GM12865 (cell line): ENCODE measurements at places on chromosomes 1 and 21.

- no peak for DNase-seq
Measured at GRCh38 chr21:23542097-23542496, 2065.2 kb downstream of the MRPL39 start.

DNA sequence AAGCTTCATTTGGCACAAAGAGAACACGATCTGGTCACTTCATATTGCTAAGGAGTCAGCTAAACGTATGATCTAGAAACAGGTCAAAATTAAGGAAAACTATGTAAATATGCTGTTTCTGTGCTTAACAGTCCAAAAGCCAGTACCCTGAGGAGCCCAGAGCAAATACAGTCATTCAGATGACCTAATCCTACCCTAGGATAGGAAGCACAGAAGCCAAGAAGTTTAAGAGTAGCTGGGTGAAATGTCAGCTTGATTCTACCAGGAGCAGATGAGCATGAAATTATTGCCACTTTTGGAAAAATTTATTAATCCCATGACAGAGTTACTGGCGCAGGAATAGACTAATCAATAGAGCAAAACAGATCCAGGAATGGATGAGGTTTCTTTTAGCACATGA lies 18.3 kb downstream of the SORT1 start:
- DNase-seq: no peak

GRCh38 chr1:191963286-191963685 lies 195.0 kb upstream of the RGS18 start:
- no peak for DNase-seq

- no peak for DNase-seq
Measured at GRCh38 chr1:154867841-154868605, 2.1 kb downstream of the KCNN3 start.

GRCh38 chr1:82795508-82796149 lies 994.9 kb downstream of the ADGRL2 start:
- no peak for DNase-seq

DNA sequence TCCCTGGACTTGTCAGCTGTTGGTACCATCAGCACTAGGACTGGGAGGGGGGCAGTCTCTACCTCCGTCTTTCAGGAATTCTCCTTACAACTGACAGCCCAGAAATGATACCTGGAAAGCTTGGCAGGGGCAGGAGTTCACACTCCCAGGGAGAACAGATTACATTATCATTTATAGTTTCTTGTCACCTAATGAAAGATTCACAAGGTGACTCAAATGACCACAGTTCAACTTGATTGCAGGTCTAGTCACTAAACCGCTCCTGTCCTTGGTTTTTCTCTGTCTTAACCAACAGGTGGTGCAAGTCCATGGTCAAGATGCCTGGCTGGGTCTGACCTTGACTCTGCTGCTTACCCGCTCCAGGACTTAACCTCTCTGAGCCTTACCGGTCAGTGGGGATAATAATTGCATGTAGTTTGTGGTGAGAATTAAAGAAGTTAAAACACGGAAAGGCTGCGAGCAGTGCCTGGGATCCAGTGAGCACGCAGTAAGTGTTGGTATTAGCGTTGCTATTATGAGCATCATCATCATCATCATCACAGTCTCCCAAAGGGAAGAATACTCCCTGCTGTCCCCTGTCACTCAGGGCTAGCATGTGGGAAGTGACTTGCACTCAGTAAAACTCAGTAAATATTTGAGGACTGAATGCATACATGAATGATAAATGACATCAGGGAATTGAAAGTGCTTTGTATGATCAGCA lies 125.3 kb upstream of the CD34 start:
- DNase-seq: peak; percentile 26

- DNase-seq: peak; percentile 62
Measured at GRCh38 chr1:3727042-3727824, 25.0 kb upstream of the CCDC27 start.

- DNase-seq: peak; percentile 65
Measured at GRCh38 chr1:198656500-198656932, 17.7 kb downstream of the PTPRC start.

- DNase-seq: no peak
Measured at GRCh38 chr1:6495540-6496364, 4.3 kb upstream of the PLEKHG5 start.

DNA sequence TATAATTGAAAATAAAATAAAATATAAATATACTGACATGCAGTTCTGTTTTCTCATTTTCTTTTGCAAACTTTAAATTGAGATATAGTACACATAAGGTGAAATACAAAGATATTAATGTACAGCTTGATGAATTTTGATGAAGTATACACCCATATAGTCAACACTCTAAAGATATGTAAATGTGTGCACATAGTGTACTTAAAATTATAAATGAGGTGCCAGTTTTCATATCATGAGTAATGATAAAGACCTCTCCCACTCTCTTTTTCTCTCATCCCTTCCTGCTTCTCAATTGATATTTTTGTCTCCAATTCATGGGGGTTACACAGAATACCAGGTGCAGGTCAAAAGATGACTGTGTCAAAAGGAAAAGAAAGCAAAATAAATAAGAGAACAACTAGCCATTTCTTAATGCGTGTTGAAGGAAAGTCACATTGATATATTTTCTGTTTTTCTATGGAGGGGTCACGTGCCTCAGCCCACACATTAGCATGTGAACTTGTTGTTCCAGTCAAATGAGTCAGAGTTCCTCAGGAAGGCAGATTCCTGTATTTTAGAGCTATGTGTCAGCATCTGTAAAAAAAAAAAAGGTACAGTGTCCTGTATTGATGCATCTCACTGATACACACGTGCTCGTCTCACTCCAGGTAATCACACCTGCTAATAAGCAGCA lies 64.3 kb upstream of the HOOK1 start:
- no peak for DNase-seq

GRCh38 chr1:205287767-205288559 lies 33.6 kb downstream of the NUAK2 start:
- peak; percentile 98 for DNase-seq

DNA sequence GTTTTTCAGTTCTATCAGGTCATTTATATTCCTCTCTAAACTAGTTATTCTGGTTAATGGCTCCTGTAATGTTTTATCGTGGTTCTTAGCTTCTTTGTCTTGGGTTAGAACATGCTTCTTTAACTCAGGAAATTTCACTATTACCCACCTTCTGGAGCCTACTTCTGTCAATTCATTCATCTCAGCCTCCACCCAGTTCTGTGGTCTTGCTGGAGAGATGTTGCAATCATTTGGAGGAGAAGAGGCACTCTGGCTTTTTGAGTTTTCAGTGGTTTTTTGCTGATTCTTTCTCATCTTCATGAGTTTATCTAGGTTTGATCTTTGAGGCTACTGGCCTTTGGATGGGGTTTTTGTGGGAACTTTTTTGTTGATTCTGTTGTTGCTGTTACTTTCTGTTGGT lies 213.0 kb downstream of the BRINP2 start:
- no peak for DNase-seq

DNA sequence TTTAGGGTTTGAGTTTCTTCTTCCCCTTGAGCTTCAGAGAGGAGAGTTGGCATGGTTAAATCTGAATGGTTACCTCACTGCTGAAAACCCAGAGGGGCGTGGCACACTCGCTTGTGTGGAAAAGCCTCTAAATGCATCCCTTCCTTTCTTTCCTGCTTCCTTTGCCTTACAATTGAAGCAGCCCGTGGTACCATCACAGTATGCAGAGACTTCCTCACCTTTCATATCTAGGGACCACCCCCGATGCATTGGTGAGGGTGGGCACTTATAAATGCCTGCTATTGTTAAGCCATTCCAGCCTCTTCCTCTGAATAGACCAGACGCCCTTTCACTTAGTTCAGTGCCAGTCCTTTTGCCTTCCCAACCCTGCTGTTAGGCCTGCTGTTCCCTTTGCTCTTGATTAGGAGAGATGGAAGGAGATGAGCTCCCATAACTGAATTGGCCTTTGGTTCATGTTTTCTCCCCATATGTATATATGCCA lies 21.9 kb upstream of the LAX1 start:
- DNase-seq: no peak

DNA sequence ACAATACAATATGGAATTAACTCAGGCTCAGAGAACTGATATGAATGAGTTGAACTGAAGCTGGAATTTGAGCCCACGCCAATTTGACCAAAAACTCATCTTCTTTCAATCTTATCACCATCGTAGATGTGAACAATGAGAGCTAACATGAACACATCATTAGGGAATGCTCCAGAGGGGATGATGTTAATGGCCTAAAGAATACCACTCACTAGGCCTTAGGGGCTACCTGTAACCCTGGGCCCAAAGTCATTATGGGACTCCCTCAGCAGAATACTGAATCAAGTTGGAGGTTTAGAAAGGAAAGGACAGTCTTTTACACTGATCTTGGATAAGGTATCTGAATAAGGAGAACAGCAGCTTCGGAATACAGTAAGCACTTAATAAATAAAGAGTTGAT lies 73.6 kb downstream of the C1orf94 start:
- DNase-seq: no peak

DNA sequence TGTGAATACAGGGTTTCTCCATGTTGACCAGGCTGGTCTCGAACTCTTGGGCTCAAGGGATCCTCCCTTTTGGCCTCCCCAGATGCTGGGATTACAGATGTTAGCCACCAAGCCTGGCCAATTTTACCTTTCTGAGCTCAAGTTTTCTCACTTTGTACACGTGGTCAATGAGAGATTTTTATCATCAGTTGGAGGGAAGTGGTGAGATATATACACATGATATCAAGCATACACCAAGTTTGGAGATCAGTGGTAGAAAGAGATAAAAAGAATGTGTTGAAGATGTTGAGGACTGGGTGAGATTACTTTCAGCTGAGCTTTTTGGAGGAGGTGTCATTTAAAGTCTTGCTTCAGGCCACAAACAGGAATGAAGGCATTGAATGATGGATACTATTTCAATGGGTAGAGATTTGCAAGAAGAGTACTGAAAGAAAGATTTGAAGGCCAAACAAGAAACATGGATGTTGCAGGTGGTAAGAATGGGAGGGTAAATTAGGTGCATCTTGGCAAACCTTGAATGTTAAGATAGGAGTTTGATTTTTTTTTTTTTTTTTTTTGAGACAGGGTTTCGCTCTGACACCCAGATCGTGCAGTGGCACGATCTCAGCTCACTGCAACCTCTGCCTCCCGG lies 3.0 kb upstream of the SESN2 start:
- no peak for DNase-seq

- DNase-seq: no peak
Measured at GRCh38 chr1:151692226-151692625, 24.4 kb downstream of the CELF3 start.

- no peak for DNase-seq
Measured at GRCh38 chr1:180969434-180969833, 53.2 kb downstream of the STX6 start.

GRCh38 chr1:229273507-229274232 lies 2.8 kb downstream of the RAB4A start:
- DNase-seq: no peak

DNA sequence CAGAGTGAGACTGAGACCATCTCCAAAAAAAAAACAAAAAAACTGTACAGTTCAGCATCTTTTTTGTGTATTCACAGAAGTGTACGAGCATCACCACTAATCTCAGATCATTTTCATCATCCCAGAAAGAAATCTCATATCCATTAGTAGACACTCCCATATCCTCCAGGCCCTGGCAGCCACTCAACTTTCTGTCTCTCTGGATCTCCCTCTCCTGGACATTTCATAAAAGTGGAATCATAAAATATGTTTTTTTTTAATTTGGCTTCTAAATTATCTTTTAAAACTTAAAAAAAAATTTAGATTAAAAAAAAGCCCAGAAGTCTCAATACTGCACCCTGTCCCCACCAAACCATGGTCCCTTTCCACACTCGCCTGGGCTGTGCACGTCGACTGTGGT lies 22.1 kb downstream of the RIPPLY3 start:
- DNase-seq: no peak

DNA sequence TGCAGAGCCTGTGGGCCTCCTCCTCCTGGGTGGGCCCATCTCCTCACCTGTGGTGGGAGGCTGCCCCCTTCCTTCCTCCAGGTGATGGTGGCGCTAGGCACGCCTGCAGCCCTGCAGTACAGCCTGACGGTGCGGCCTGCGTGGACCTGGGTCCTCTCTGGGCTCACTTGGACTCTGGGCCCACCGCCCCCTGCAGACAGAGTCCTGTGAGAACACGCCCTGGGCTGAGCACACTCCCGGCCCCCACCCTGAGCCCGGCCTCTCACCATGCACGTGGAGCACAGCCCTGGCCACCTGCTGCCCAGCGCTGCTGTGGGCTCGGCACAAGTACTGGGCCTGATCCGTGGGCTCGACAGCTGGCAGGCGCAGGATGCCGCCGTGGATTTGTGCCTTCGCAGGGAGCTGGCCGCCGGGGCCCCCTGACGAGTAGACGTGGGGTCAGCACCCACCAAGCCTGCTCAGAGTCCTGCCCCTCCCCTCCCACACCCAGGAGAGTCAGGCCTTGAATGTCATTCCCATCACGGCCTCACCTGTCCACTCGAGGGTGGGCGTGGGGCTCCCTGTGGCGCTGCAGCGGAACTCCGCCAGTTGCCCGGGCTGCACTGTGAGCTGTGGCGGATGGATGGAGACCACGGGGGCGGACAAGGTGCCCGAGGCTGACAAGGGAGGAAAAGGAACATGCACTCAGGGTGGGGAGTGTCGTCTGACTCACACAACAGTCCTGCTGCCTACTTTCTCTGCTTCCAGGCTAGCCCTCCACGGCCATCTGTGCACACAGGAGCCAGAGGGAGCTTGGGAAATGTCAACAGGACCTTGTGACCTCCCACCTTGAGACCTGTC lies 43.4 kb downstream of the LDLRAD2 start:
- no peak for DNase-seq

DNA sequence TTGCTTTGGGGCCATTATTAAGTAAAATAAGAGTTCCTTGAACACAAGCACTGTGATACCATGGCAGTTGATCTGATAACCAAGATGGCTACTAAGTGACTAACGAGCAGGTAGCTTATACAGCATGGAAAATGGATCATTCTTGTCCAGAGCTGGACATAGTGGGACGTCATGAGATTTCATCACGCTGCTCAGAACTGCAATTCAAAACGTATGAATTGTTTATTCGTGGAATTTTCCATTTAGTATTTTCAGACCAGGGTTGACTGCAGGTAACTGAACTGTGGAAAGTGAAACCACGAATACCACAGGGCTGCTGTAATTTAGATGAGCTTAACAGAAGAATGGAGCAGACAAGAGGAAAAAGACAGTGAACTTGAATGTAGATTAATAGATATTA lies 38.9 kb downstream of the CCDC18 start:
- DNase-seq: peak; percentile 23

- no peak for DNase-seq
Measured at GRCh38 chr1:205350691-205351141, 6.0 kb downstream of the KLHDC8A start.

- no peak for DNase-seq
Measured at GRCh38 chr1:31306278-31306677, 9.4 kb downstream of the ZCCHC17 start.

- peak; percentile 31 for DNase-seq
Measured at GRCh38 chr1:217660353-217661062, 29.4 kb downstream of the SPATA17 start.
